ENCODE measurements at places on chromosomes 16 and 17. TPM values are rescaled to one million over a fixed set of nuclear protein-coding genes. Genes with fewer than 3 reads are reported as not detected.

GRCh38 chr17:72460711-72461110 lies 339.9 kb downstream of the SOX9 start:
- H3K4me3 ChIP-seq = no peak overlapping the region
- no peaks in the 10 kb centered on the region for H3K36me3 ChIP-seq
- DNase-seq = no peak
- no peaks in the 10 kb centered on the region for H3K27me3 ChIP-seq

The MT1G gene
- total RNA-seq = not detected

The KRT32 gene
- total RNA-seq = not detected

GRCh38 chr17:79651761-79652160 lies 40.9 kb upstream of the RBFOX3 start:
- peaks cover 48% of the 10 kb centered on the region for H3K27me3 ChIP-seq
- H3K27ac ChIP-seq = no peak overlapping the region
- no peak for DNase-seq

The KRT39 gene
- not detected for total RNA-seq

GRCh38 chr17:44543905-44544523 lies 13.3 kb upstream of the FZD2 start:
- no peak for DNase-seq
- H3K4me1 ChIP-seq = no peaks in the 10 kb centered on the region
- no peak overlapping the region for H3K4me3 ChIP-seq
- no peak overlapping the region for H3K27ac ChIP-seq

DNA sequence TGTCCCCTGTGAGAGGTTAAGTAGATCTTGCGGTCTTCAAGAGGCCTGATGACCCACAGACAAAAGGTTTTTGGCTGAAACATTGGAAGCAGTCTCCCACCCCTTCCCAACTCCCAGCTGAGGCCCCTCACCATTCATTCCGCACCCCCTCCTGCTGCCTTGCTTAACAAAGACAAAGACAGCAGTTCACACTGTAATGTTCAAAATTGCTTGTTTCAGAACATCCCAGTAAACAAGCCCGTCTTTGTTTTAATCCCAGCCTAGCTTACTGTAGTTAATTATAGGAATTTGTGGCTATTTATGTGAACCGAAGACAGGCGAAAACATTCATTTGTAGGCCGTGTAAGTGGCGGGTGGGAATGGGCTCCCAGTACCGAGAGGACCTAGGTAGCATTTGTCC lies 55.7 kb downstream of the IRX5 start:
- H3K27ac ChIP-seq = no peak overlapping the region
- DNase-seq = no peak
- H3K4me1 ChIP-seq = no peaks in the 10 kb centered on the region
- no peak overlapping the region for H3K4me3 ChIP-seq
- no peaks in the 10 kb centered on the region for H3K36me3 ChIP-seq

DNA sequence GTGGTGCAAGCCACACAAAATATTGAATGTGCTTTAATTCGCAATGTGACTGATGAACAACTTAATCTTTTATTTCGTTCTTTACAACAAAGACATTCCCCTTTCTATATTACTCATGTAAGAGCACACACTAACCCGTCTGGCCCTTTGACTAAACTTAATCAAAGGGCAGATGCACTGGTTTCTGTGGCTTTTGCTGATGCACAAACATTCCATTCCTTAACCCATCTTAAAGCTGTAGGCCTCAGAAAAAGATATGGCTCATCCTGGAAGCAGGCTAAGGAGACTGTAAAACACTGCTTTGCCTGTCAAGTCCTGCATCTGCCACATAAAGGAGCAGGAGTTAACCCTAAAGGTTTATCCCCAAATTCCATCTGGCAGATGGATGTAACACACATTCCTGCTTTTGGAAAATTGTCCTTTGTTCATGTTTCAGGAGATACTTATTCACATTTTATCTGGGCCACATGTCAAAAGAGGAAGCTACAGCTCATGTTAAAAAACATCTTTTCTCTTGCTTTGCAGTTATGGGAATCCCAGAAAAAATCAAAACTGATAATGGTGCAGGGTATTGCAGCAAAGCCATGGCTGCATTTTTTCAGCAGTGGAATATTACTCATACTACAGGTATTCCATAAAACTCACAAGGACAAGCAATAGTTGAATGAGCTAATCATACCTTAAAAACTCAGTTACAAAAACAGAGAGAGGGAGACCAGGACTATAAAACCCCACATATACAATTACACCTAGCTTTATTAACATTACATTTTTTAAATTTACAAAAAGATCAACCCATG lies 137.2 kb downstream of the AHSP start:
- peaks cover 2% of the 10 kb centered on the region for H3K36me3 ChIP-seq
- no peak overlapping the region for H3K4me3 ChIP-seq
- no peak for DNase-seq
- H3K27me3 ChIP-seq = peaks cover 7% of the 10 kb centered on the region
- H3K4me1 ChIP-seq = peaks cover 1% of the 10 kb centered on the region
- H3K27ac ChIP-seq = no peak overlapping the region

The SLC6A2 gene
- total RNA-seq = not detected

- H3K36me3 ChIP-seq = no peaks in the 10 kb centered on the region
- H3K4me3 ChIP-seq = no peak overlapping the region
- peaks cover 9% of the 10 kb centered on the region for H3K27me3 ChIP-seq
- H3K4me1 ChIP-seq = no peaks in the 10 kb centered on the region
These were observed 22.9 kb upstream of the PRSS54 start for GRCh38 chr16:58317608-58318152.

The SLFN12 gene
- total RNA-seq = 12.1 TPM

GRCh38 chr16:21257284-21257683 lies 20.8 kb downstream of the CRYM start:
- H3K4me1 ChIP-seq = no peaks in the 10 kb centered on the region
- H3K27me3 ChIP-seq = peaks cover 6% of the 10 kb centered on the region
- H3K27ac ChIP-seq = no peak overlapping the region

DNA sequence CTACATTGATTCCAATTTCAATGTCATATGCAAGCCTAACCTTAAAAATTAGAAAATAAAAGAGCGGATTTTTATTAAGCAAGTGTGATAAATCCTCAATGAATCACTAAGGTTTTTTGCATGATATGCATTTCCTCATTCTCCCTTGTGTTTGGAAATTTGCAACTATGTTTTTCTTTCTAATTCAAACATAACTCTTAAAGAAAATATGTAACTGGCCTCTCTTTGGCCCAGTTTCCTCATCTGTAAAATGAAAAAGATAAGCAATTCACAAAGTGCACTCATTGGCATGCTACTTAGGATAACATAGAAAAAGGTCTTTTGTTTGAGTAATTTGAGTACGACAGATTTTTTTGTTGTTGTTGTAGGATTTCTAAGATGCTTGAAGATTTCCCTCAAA lies 295.5 kb downstream of the CDH11 start:
- no peak overlapping the region for H3K27ac ChIP-seq
- no peaks in the 10 kb centered on the region for H3K27me3 ChIP-seq
- no peak overlapping the region for H3K4me3 ChIP-seq
- DNase-seq = no peak
- no peaks in the 10 kb centered on the region for H3K36me3 ChIP-seq
- H3K4me1 ChIP-seq = no peaks in the 10 kb centered on the region

DNA sequence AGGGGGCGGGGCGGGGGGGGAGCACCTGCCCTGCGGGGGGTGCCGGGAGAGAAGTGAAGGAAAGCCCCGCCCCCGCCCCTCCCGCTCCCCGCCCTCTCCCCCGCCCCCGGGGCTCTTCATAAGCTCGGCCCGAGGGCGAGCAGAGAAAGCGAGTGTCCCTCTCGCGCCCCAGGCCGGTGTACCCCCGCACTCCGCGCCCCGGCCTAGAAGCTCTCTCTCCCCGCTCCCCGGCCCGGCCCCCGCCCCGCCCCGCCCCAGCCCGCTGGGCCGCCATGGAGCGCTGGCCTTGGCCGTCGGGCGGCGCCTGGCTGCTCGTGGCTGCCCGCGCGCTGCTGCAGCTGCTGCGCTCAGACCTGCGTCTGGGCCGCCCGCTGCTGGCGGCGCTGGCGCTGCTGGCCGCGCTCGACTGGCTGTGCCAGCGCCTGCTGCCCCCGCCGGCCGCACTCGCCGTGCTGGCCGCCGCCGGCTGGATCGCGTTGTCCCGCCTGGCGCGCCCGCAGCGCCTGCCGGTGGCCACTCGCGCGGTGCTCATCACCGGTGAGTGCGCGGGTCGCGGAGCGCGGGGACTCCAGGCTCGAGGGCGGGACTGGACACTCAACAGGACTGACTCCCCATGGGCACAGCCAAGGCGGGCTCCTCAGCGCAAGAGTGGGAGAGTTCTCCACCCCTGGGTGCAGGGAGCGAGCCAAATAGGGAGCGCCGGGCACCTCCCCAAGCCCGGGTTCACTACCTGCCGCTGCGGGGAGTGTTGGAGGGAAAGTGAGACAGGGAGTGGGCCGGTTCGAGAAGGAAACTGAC lies at the start of gene HSD11B2:
Gene HSD11B2, plus strand, starts transcription at position 145 of the 798 bp plus-strand sequence. Its CDS starts 128 bp downstream, at position 273.
- H3K27me3 ChIP-seq = peaks cover 45% of the 10 kb centered on the region
- peaks cover 9% of the 10 kb centered on the region for H3K4me1 ChIP-seq
- H3K36me3 ChIP-seq = no peaks in the 10 kb centered on the region
- H3K27ac ChIP-seq = no peak within 1 kb of the TSS

The SKAP1 gene
- 73.0 TPM for total RNA-seq

- H3K4me1 ChIP-seq = peaks cover 70% of the 10 kb centered on the region
- H3K36me3 ChIP-seq = peaks cover 47% of the 10 kb centered on the region
- peak overlapping the region; percentile 100 for H3K4me3 ChIP-seq
- H3K27me3 ChIP-seq = no peaks in the 10 kb centered on the region
- peak overlapping the region; percentile 97 for H3K27ac ChIP-seq
- peak; percentile 77 for DNase-seq
These were observed 1.7 kb downstream of the SLFN5 start for GRCh38 chr17:35244341-35245195.

- no peaks in the 10 kb centered on the region for H3K27me3 ChIP-seq
- no peaks in the 10 kb centered on the region for H3K36me3 ChIP-seq
- no peak for DNase-seq
- no peak overlapping the region for H3K27ac ChIP-seq
These were observed 25.8 kb downstream of the GNPTG start for GRCh38 chr16:1377406-1378010.

DNA sequence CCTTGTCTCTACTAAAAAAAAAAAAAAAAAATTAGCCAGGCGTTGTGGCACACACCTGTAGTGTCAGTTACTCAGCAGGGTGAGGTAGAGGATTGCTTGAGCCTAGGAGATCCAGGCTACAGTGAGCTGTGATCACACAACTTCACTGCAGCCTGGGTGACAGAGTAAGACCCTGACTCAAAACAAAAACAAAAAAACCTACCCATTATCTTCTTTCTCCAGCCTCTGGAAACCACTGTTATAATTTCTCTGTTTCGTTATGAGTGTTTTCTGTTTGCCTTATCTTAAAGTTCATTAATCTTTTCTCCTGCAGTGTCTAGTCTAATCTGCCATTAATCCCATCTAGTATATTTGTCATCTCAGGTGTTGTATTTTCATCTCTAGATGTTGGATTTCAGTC lies 18.6 kb upstream of the CLTC start:
- no peak overlapping the region for H3K4me3 ChIP-seq
- H3K36me3 ChIP-seq = peaks cover 5% of the 10 kb centered on the region
- H3K27ac ChIP-seq = no peak overlapping the region
- H3K27me3 ChIP-seq = no peaks in the 10 kb centered on the region

- H3K4me3 ChIP-seq = no peak overlapping the region
- DNase-seq = no peak
- H3K36me3 ChIP-seq = no peaks in the 10 kb centered on the region
- no peak overlapping the region for H3K27ac ChIP-seq
- no peaks in the 10 kb centered on the region for H3K27me3 ChIP-seq
These were observed 349.6 kb downstream of the KIF2B start for GRCh38 chr17:54172096-54172984.

- H3K4me1 ChIP-seq = peaks cover 35% of the 10 kb centered on the region
- H3K4me3 ChIP-seq = no peak overlapping the region
- no peaks in the 10 kb centered on the region for H3K27me3 ChIP-seq
- H3K36me3 ChIP-seq = peaks cover 12% of the 10 kb centered on the region
These were observed 132.1 kb downstream of the LAT start for GRCh38 chr16:29116980-29117379.

GRCh38 chr16:11650641-11651591 lies 17.3 kb upstream of the SNN start:
- H3K27ac ChIP-seq = no peak overlapping the region
- peaks cover 2% of the 10 kb centered on the region for H3K27me3 ChIP-seq
- H3K4me3 ChIP-seq = no peak overlapping the region
- no peaks in the 10 kb centered on the region for H3K36me3 ChIP-seq

DNA sequence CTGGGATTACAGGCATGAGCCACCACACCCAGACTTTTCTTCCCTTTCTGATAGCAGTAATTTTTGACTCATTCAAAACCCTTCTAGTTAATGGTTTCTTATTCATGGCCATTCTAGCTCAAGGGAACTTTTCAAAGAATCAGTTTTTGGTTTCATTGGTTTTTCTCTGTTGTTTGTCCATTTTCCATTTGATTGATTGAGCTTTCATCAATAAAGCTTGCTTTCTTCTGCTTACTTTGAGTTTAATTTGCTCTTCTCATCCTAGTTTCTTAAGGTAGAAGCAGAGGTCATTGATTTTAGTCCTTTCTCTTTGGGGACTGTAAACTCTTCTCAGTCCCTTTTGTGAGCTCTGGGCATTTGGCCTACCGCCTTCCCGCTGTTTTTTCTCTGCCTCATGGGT lies 82.0 kb upstream of the CHMP6 start:
- H3K4me3 ChIP-seq = no peak overlapping the region
- no peaks in the 10 kb centered on the region for H3K36me3 ChIP-seq
- H3K27ac ChIP-seq = no peak overlapping the region
- DNase-seq = no peak
- no peaks in the 10 kb centered on the region for H3K27me3 ChIP-seq

DNA sequence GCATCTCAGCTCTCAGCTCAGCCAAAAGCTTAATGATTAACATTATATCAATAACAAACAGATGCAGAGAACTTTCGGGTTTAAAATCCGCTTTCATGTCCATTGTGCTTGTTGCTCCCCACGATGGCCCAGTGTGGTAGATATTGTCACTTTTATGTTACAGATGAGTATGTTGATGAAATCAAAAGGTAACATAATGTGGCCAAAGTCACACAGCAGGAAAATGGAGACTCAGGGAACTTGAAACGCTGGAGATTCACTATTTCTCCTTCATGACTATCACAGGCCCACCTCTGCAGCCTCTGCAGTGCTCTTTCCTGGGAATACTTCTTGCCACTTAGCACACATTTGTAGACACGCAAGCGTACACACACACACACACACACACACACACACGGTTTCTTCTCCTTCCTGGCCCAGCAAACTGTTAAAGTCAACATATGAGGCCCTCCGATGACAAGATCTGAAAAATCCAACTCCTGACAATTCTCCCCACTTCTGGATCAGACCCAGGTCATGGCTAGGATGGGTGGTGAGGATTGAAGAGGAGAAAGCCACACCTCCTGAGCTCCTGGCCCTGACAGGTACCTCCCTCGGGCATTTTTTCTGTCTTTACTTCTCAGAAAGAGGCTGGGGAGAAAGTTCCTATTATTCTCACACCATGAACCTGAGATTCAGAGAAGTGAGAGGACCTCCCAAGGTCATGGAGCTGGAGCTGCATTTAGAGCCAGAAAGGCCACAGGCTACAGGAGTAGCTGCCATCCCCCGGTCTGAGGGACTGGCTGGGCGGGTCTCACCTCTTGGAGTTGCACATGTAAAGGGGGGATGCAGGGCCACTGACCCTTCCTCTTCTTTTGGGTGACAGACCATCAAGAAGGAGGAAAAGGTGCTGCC lies 9.7 kb downstream of the DRC7 start:
- no peaks in the 10 kb centered on the region for H3K36me3 ChIP-seq
- H3K27ac ChIP-seq = no peak overlapping the region
- peaks cover 12% of the 10 kb centered on the region for H3K27me3 ChIP-seq
- DNase-seq = no peak
- no peaks in the 10 kb centered on the region for H3K4me1 ChIP-seq

The MLYCD gene
- total RNA-seq = 9.5 TPM

Measured in naive thymus-derived CD8-positive, alpha-beta T cell (primary cell).